Fibroblast of villous mesenchyme (primary cell): ENCODE measurements at places on chromosomes 4 and X. TPM values are rescaled to one million over a fixed set of nuclear protein-coding genes. Genes with fewer than 3 reads are reported as not detected.

Gene ADGRL3
- total RNA-seq = 1.3 and 2.2 TPM in 2 replicates

Gene FATE1
- not detected in 2 replicates for total RNA-seq

Gene CDKL2
- total RNA-seq = 0.32 and 1.3 TPM in 2 replicates

Gene ABLIM2
- under 0.01 TPM in 1 of 2 replicates, not detected in the other for total RNA-seq

Gene CLGN
- total RNA-seq = 1.6 and 1.7 TPM in 2 replicates

Gene SLC25A14
- total RNA-seq = 12.5 and 12.9 TPM in 2 replicates

Gene PAGE2
- not detected in 2 replicates for total RNA-seq

Gene CFI
- total RNA-seq = 17.3 and 18.4 TPM in 2 replicates

Gene TCEAL2
- total RNA-seq = not detected in 2 replicates

Gene LRRC66
- 0.32 and 0.43 TPM in 2 replicates for total RNA-seq

Gene PABPC1L2A
- not detected in 2 replicates for total RNA-seq

Gene XPNPEP2
- under 0.01 TPM in 1 of 2 replicates, not detected in the other for total RNA-seq

Gene USP26
- not detected in 2 replicates for total RNA-seq

Gene SPANXN4
- total RNA-seq = not detected in 2 replicates

Gene UGT2B17
- total RNA-seq = not detected in 2 replicates

Gene LEF1
- total RNA-seq = under 0.01 and 1.6 TPM in 2 replicates

Gene NEXMIF
- total RNA-seq = not detected in 2 replicates

Gene TEC
- total RNA-seq = 0.32 and 0.43 TPM in 2 replicates

Gene ANAPC4
- total RNA-seq = 25.4 and 27.6 TPM in 2 replicates

Gene ERAS
- total RNA-seq = not detected in 2 replicates

Gene CCDC158
- total RNA-seq = under 0.01 and 0.43 TPM in 2 replicates

Gene DOCK11
- 50.1 and 54.4 TPM in 2 replicates for total RNA-seq

Gene AFM
- total RNA-seq = not detected in 2 replicates

Gene GABRE
- 24.2 and 50.1 TPM in 2 replicates for total RNA-seq

Gene POU4F2
- not detected in 2 replicates for total RNA-seq

Gene DCLK2
- 13.0 and 24.2 TPM in 2 replicates for total RNA-seq

Gene UGT2A2
- total RNA-seq = not detected in 2 replicates

Gene NONO
- 355 and 462 TPM in 2 replicates for total RNA-seq

Gene USP17L18
- total RNA-seq = not detected in 2 replicates

Gene SMIM31
- total RNA-seq = not detected in 2 replicates

Gene DMRTC1
- total RNA-seq = not detected in 2 replicates

Gene GYG2
- total RNA-seq = 3.5 and 3.9 TPM in 2 replicates

Gene NXF2B
- not detected in 2 replicates for total RNA-seq

Gene SMPX
- total RNA-seq = not detected in 2 replicates

Gene LPAR4
- total RNA-seq = under 0.01 and 0.32 TPM in 2 replicates

Gene NALF2
- not detected in 2 replicates for total RNA-seq

Gene FRG2
- total RNA-seq = not detected in 2 replicates

Gene MID1IP1
- total RNA-seq = 52.7 and 66.7 TPM in 2 replicates

Gene PNMA5
- 0.64 TPM in 1 of 2 replicates, not detected in the other for total RNA-seq

Gene P2RY8
- not detected in 2 replicates for total RNA-seq

Gene SYP
- total RNA-seq = under 0.01 TPM in 1 of 2 replicates, not detected in the other

Gene ZNF674
- 4.2 and 7.3 TPM in 2 replicates for total RNA-seq

Gene SLC49A3
- 3.9 and 7.1 TPM in 2 replicates for total RNA-seq

Gene SNCA
- 0.97 and 3.5 TPM in 2 replicates for total RNA-seq

Gene CLDN34
- under 0.01 TPM in 1 of 2 replicates, not detected in the other for total RNA-seq

Gene XG
- 0.97 and 4.7 TPM in 2 replicates for total RNA-seq
